ENCODE measurements at places on chromosomes 2 and 18.

GRCh38 chr2:240135706-240136012 lies 446 bp downstream of the COPS9 start:
- no peak for DNase-seq

- no peak for DNase-seq
These were observed 90.8 kb upstream of the ZFP36L2 start for GRCh38 chr2:43317194-43317593.

- no peak for DNase-seq
These were observed 77.3 kb upstream of the RPL31 start for GRCh38 chr2:100924520-100925451.

GRCh38 chr18:3455907-3456685 lies 6.1 kb downstream of the TGIF1 start:
- no peak for DNase-seq

DNA sequence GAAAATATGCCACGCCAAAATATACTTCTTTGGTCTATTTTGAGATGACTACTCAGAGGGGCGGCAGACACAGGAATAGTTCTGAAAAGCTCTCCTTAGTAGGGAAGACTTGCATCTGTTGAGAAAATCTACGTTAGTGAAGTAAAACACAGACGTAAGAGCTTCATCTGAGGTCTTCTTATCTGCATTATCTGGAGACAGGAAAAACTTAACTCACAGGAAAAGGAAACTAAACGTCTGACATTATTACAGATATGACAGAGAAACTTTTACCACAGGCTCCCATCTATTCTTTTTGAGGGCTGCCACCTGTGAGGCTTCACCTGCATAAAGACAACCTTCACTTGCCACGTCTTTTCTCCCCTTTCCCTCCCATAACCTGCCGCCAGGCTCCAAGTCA lies 1295.7 kb downstream of the LRP1B start:
- DNase-seq, result no peak

- DNase-seq, result no peak
These were observed 84.9 kb downstream of the TPO start for GRCh38 chr2:1498176-1498575.

DNA sequence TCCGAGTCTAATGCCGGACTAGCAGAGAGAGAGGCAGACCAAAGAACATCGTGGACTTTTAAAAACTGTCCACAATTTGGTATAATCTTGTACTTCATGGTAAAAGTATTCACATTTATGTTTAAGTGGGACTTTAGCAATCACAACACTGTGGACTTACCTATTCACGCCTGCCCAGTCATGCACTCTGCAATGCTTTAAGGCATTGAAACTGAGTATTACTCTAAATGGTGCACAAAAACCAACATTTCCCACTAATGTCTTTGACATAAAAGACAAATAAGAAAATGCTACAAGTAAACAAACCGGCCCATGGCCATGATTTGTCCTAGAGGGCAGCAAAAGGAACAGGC lies 91.3 kb downstream of the ACVR1 start:
- DNase-seq, result no peak

Measured in AG04449 (cell line).